Nephron progenitor cell (in vitro differentiated cells): ENCODE measurements at places on chromosomes 3 and 15.

DNA sequence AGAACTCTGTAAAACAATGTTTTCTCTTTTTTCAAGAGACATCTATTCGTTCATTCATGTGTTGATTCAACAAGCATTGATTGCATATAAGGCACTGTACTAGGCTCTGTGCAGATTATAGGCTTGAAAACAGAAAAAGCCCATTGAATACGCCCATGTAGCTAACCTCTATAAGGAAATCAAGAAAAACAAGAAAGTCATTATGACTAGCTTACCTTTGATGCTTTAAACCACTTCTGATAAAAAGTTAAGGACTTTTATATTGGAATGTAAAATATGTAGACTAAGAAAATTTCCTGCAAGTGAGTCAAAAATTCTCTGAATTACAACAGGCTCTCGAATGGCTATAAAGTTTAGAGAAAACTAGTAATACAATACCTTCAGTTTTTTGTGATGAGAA is 92.5 kb downstream of the BDH1 start:
- no peak for DNase-seq

- peak; percentile 67 for DNase-seq
Measured at GRCh38 chr15:77650265-77650664, 17.6 kb upstream of the LINGO1 start.

DNA sequence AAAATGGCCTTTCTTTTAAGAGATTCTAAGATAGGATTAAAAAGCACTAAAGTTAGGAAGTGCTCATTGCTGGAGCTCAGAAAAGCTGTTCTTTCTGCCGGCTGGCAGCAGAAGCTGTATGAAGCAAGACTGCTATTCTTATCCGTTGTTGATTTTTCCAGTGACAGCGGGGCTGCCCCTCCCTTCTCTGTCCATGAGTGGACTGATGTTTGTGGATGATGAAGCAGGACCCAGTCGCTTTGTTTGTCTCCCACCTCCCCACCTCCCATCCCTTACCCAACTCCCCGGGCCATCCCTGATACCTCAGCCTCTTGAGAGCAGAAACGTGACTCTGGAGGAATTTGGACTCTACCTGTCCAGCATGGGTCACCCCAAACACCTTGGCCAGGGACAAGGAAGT is 10.3 kb upstream of the MUSTN1 start:
- DNase-seq, result no peak

- no peak for DNase-seq
Measured at GRCh38 chr3:187005827-187006481, 75.6 kb downstream of the ST6GAL1 start.

GRCh38 chr3:46946416-46946815 is 30.1 kb downstream of the CCDC12 start:
- no peak for DNase-seq

- DNase-seq, result no peak
Measured at GRCh38 chr3:170128977-170129431, 52.5 kb downstream of the PHC3 start.

GRCh38 chr15:65326117-65326526 is 21.6 kb downstream of the RNU5B-1 start:
- peak; percentile 34 for DNase-seq

DNA sequence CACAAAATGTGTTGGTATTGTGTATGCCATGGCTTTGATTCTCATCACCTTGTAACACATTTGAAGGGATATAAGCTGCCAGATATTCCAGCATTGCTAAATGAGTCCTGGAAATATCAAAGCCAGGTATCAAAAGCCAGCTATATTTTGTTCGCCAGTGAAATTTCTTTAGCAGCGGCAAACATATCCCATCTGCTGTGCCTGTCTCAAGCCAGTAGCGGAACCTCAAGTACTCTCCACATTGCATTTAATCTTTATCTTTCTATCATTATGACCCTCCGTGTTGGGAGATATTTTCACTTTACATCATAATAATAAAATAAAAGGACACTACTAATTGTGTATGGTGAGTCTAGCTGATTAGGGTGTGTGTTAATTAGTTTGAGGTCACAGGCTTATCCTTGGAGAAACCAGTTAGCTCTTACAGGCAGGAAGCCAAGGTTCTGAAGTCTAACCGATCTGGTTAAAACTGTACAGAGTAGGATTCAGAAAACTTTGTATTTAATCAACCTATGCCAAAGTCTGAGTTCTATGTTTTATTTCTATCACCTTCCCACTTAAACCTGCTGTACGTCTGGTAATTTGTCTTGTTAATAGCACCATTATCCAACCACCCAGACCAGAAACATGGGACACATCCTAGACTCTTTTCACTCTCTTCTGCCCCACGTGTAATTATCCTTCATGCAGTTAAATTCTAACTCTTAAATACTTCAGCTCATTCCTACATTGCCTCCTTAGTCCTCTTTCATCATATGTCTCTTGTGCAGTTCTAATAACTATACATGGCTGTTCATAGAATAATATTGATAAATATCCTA is 14.5 kb downstream of the TIPARP start:
- DNase-seq, result no peak

GRCh38 chr3:56985878-56986277 is 74.6 kb upstream of the SPATA12 start:
- no peak for DNase-seq
